ENCODE measurements at places on chromosomes 13 and 19.

DNA sequence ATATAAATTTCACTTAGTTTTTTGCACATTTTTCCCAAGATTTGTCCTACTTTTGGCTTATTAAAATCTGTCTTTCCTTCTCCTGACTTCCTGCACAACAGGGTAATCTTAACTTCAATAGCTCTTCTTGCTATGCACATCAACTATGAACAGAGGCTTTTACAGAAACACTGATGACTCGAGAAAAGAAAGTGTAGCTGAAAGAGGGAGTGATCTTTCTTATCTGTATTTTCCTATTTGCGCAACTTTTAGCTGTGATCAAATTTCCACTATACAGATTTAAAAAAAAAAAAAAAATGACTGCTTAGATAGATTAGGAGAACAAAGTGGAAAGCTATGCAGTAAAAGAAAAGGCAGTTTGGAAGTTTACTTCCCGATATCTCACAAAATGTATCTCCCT, 406.9 kb downstream of the LIG4 start:
- no peak for DNase-seq

DNA sequence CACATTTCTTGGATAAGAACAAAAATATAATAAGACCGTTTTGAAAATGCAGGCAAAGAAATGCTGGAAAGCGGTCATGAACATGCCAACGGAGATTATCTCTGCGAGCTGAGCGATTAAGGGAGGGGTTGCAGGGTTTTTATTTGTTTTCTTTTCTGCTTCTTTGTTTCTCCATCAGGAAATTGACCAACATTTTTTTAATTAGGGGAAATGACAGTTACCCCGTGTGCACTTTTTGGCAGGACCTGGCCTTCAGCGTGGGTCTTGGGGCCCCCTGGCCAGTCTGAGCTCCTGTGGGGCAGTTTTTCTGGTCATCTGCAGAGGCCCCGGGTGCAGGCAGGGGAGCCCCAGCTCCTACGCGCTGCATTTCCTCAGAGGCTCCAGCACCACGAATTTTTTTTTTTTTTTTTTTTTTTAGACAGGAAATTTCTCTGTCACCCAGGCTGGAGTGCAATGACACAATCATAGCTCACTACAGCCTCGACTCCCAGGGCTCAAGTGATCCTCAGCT, 31.3 kb upstream of the HOMER3 start:
- no peak for DNase-seq

- DNase-seq: no peak
Observed at GRCh38 chr19:33132425-33132824, 511 bp downstream of the WDR88 start.

GRCh38 chr19:8618751-8619150, 8.2 kb upstream of the ADAMTS10 start:
- no peak for DNase-seq

DNA sequence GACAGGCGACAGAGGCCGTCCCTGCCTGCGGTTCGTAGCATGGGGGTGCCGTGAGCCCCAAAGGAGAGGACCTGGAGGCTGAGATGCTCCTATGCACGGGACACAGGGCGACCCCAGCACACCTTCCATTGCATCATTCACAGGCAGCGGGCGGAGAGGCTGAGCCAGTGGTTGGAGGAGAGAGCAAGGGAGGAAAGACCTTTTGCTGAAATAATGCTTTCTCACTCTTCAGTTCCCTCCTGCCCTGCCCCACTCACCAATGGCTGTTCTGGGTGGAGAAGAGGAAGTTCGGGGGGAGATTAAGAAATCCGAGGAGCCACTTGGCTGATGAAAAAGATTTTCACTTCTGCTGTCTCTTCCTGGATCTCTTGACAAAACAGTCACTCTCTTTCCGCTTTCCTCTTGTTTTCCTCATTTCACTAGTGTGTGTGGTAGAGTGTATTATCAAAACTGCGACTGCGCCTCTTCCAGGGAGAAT, at the start of gene NLRP12:
Gene NLRP12 (minus strand): TSS at position 181 of the 478 bp plus-strand sequence. CDS start 140 bp downstream, at position 41.
- no peak for DNase-seq

GRCh38 chr13:111548805-111549204, 228.4 kb downstream of the TEX29 start:
- DNase-seq: no peak

DNA sequence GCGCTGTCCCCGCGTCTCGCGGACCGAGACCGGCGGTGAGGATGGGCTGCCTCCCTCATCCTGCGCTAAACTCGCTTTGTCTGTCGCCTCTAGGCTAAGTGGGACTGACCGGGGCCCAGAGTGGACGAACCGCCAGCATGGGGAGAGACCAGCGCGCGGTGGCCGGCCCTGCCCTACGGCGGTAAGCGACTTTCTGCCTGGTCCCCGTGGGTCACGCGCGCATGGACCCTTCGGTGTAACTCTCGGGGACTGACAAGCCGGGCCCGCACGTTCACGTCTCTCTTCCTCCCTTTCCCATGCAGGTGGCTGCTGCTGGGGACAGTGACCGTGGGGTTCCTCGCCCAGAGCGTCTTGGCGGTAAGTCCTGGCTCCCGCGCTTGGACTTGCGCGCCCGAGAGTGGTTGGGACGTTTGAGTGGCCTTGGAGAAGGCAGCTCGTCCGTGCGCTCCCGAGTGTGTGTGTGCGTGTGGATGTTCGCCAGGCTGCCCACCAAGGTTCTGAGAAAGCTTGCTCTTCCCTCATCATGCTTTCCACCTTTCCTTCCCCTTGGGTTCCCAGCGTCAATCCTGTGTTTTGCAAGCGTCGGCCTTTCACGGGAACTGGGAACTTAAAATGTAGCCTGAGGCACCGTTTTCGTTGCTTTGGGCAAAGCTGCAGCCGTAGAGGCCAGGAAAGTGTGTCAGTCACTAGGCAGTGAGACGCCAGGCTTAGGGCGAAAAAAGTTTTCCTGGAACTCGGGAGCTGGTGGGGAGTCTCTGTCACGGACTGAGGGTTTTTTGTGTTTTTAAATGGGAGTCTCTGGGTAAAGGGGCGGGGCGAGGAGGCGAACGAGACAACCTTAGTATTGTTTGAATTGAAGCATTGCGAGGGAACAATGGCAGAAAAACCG, 927 bp downstream of the COL4A2 start:
- no peak for DNase-seq

GRCh38 chr13:114104655-114105520, 27.5 kb downstream of the RASA3 start:
- no peak for DNase-seq

DNA sequence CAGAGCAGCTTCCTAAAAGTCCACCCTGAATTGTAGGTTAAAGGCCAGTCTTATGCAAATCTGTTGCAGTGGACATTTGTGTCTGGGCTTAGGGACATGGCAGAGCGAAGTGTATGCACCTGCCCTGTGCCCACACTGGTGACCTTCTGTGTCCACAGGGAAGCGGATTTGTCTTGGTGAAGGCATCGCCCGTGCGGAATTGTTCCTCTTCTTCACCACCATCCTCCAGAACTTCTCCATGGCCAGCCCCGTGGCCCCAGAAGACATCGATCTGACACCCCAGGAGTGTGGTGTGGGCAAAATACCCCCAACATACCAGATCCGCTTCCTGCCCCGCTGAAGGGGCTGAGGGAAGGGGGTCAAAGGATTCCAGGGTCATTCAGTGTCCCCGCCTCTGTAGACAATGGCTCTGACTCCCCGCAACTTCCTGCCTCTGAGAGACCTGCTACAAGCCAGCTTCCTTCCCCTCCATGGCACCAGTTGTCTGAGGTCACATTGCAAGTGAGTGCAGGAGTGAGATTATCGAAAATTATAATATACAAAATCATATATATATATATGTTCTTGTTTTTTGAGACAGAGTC, 25.5 kb downstream of the CYP2B6 start:
- peak; percentile 32 for DNase-seq

DNA sequence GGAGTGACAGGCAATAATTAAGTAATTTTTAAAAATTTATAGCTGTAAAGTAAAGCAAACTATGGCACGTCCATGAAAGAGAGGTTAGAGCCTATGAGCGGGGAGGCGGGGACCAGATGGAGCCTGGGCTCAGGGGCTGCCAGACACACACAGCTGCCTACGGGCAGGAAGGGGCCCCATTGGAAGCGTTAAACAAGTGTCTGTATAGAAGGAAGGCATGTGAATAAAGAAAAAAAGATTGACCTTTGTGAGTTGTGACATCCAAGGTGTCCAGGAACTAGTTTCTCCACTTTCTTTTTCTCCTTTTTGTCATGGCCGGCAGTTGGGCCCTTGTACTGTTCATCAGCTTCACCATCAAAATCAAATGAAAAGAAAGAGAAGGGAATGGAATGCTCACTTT, 56.8 kb downstream of the LRCH1 start:
- DNase-seq: no peak

- no peak for DNase-seq
Observed at GRCh38 chr19:50820086-50820485, 3.5 kb downstream of the KLK1 start.
